Activated T-helper 1 cell treated with Interleukin-2 at 50 U/mL for 16 hours (primary cell): ENCODE measurements at places on chromosomes 1 and 21.
A peak's percentile ranks its signal among the peaks of the same experiment; 100 is the strongest.

GRCh38 chr1:197787623-197788536 is 12.6 kb upstream of the DENND1B start:
- DNase-seq, result no peak

- no peak for DNase-seq
These were observed 8.9 kb upstream of the CELSR2 start for GRCh38 chr1:109240158-109241152.

DNA sequence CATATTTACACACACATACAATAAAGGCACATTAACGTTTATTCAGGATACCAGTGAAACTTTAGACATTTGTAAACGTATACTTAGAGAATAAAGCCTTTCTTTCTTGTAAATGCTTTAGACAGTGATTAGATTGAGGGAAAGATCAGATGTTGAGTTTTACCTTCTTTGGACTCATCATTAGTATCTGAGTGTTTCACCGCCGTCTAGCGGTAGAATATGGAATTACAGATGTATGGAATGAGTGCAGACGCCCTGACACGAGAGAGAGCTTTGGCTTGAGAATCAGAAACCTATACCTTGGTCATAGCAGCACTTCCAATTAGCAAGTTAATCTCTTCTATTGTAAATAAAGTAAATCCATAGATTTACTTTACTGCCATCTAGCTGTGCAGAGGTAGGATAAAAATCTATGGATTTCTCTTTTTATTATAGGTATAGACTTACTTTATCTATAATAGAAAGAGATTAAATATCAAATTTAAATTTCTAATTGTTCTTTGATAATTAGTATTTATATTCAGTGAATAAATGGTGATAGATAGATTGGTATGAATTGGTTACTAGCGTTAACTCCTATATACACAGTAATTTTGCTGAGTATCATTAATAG is 12.6 kb downstream of the FLG2 start:
- DNase-seq, result peak; percentile 4

- DNase-seq, result no peak
These were observed 87.2 kb downstream of the SYT2 start for GRCh38 chr1:202623075-202623474.

GRCh38 chr21:45791562-45792418 is 148.3 kb downstream of the PCBP3 start:
- no peak for DNase-seq

DNA sequence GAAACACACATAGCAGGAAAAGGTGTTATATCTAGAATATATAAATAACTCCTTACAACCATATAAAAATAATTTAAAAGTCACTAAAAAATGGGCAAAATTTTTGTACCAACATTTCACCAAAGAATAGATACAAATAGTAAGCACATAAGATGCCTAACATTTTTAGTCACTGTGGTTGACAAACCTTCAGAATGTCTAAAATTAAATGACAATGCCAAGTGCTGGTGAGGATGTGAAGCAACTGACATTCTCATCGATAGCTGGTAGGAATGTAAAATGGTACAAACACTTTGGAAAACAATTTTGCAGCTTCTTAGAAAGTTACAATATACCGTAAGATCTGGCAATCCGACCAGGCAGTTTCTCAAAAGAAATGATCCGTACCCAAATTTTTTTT is 14.4 kb upstream of the TOMM20 start:
- DNase-seq, result no peak

DNA sequence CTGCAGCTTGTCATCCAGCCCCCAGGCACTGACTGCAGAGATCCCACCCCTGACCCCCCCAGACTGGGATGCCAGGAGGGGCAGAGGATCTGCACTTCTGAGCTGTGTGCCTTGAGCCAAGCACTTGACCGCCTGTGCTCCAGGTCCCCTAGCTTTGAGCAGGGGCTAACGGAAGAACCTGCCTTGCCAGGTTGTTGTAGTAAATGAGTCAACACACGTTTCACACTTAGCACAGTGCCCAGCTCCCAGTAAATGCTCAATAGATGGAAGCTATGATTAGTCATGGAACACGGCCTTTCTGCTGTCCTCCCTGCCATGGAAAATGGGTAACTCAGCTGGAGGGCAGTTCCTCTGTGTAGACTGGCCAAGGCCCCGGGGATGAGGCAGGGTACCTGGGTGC is 24.1 kb downstream of the IFFO2 start:
- DNase-seq, result no peak

GRCh38 chr1:36161641-36162531 is 5.9 kb downstream of the MAP7D1 start:
- DNase-seq, result peak; percentile 39

DNA sequence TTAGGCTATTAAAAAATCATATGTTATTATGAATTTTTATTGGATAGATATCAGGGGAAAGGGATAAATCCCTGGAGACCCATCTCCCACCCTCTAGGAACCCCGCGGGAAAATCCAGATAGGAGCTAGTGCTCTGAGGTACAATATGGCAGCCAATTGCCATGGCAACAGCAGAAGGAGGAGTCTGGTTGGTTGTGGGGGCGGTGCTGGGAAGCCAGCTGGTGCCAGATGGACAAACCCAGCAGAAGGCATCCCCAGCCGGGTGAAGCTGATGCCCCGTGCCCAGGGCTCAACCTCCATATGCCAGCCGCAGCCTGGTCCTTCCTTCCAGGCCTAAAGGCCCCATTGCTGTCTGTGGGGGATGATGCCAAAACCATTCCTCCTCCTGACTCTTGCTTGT is 38.3 kb downstream of the RHBG start:
- no peak for DNase-seq

DNA sequence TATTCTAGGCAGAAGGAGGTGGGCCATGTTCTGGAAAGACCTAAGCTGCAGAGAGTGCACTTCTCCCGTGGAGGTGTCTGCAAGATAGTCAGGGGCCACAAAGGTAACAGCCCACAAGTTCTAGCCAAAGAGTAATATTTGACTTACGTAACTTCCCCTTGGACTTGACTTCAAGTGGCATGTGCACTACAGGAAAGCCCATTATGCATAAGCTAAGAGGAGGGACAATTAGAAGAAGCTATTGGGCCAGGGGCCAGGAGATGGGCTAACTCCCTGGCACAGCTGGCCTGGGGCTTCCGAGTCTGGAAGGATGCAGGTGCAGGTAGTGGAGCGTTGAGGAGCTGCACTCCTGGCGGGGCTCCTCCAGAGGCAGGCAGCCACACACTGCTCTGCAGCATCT is 58.3 kb downstream of the ERG start:
- no peak for DNase-seq

- DNase-seq, result no peak
These were observed 1573.0 kb upstream of the PRMT6 start for GRCh38 chr1:105483436-105483835.

- no peak for DNase-seq
These were observed 54.4 kb downstream of the NTMT2 start for GRCh38 chr1:170200161-170200560.

GRCh38 chr21:26977746-26978145 is 10.9 kb upstream of the ADAMTS5 start:
- no peak for DNase-seq

DNA sequence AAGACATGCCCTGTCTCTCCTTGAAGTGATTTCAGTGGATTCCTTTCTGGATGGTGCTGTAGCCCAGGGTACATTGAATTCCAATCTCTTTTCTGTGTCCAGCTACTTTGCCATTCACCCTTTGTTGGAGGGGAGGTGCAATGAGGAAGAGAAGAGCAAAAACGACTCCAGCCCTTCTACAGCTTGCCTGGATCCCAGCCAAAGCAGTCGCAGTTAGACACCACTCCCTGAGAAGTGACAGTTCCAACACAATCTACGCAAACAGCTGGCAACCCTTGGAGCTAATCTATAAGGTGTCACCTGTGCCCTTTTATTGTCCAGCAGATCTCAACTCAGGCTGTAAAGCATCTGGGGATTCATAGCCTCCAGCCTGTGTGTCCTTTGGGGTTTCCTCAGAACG is 4.6 kb downstream of the CD244 start:
- DNase-seq, result no peak

GRCh38 chr1:176801514-176802020 is 338.6 kb downstream of the PAPPA2 start:
- DNase-seq, result no peak

DNA sequence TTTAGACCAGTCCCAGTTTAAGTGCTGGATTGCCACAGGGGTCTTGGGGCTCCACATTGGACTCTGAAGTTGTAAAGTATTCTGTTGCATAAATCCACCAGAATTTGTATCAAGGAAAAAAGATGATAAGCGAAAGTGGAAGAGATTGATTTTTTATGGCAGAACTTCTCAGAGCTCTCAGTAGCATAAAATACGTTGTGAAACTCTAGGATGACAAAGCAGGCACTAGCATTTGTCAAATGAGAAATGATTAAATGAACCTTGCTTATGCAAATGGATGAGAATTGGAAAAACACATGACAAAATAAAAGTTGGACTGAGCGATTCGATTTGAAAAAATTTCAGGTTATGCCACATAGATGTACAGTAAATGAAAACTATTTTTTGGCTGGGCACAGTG is 253.8 kb upstream of the RAB4A start:
- no peak for DNase-seq

DNA sequence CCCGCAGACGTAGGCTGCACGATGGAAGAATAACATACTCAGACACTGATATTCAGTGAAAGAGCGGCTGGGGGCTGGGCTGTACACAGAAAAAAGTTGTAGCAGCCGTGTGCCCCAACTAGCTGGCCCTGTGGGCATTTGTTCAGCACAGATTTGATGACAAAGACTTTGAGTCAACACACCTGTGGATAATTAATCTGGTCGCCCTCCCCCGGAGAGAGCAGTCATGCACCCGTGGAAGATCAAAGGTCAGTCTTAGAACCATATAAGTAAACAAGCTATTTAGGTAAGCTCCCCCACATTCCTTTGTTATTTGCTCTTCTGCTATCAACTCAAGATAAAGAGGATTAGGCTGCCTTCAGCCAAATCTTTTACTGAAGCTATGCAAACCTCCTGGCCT is 148.4 kb upstream of the HMCN1 start:
- DNase-seq, result no peak

DNA sequence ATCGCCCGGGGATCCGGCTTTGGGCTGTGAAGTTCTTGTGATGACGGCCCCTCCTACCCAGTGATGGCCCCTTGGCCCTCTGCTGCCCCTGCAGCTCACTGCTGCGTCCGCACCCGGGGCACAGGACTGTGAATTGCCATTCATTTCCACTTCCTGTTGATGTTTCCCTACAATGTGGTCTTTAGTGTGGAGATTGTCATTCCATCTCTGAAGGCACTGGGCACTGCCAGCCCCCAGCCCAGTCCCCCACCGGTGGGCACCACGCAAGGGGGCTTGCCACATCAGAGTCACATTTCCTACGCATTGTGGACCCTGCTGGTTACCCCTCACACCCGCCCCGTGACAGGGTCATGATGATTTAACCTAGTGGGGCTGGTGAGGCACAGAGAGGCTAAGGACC is 2.5 kb upstream of the MX2 start:
- DNase-seq, result no peak

DNA sequence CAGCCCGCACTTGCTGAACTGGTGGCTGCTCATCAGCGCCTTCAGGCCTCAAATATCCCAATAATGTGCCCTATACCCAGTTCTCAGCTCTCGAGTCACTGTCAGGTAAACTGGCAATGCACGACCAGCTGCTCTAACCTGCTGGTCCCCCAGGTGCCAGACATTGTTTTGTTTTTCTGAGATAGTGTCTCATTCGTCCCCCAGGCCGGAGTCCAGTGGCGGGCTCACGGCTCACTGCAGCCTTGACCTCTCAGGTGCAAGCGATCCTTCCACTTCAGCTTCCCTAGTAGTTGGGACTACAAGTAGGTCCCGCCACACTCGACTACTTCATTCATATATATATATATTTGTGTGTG is 1.0 kb upstream of the NADK start:
- no peak for DNase-seq

GRCh38 chr1:157069601-157070000 is 24.1 kb upstream of the ARHGEF11 start:
- no peak for DNase-seq

DNA sequence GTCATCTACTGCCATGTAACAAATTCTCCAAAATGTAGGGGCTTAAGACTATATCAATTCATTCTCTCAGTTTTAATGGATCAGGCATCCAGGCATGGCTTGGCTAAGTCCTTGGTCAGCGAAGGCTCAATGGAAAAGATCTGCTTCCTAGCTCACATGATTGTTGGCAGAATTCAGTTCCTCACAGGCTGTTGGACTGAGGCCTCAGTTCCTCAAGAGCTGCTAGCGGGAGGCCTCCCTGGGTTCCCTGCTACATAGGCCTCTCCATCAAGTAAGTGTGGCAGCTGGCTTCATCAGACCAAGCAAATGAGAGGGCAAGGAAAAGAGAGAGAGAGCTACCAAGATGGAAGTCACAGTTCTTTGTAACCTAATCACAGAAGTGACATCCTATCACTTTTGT is 19.6 kb upstream of the EYA3 start:
- DNase-seq, result no peak

GRCh38 chr1:161044908-161045735 is 655 bp downstream of the USF1 start:
- peak; percentile 38 for DNase-seq

- DNase-seq, result no peak
These were observed 883 bp downstream of the SLC66A1 start for GRCh38 chr1:19312782-19313635.

DNA sequence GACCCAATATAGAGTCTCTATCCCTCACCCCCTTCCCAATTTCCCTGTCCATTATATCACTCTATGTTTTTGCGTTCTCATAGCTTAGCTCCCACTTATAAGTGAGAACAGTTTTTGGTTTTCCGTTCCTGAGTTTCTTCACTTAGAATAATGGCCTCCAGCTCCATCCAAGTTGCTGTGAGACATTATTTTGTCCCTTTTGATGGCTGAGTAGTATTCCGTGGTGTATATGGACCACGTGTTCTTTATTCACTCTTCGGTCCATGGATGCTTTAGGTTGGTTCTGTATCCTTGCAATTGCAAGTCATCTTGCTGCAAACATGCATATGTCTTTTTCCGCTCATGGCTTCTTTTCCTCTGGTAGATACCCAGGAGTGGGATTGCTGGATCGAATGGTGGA is 54.3 kb downstream of the AGPAT3 start:
- DNase-seq, result no peak

GRCh38 chr1:26387447-26387846 is 14.9 kb upstream of the ZNF683 start:
- no peak for DNase-seq

GRCh38 chr1:176595217-176595616 is 132.2 kb downstream of the PAPPA2 start:
- DNase-seq, result no peak

GRCh38 chr1:97340951-97341350 is 579.9 kb downstream of the DPYD start:
- no peak for DNase-seq

- DNase-seq, result no peak
These were observed 151.4 kb downstream of the TGFB2 start for GRCh38 chr1:218496561-218496960.

GRCh38 chr1:214233856-214234634 is 46.9 kb upstream of the SMYD2 start:
- DNase-seq, result no peak

- DNase-seq, result no peak
These were observed 133.2 kb downstream of the PROX1 start for GRCh38 chr1:214120951-214121350.
